Left forelimb (tissue), 1 donor: ENCODE measurements at places on chromosomes 3 and 15.
A peak's percentile ranks its signal among the peaks of the same experiment; 100 is the strongest.

DNA sequence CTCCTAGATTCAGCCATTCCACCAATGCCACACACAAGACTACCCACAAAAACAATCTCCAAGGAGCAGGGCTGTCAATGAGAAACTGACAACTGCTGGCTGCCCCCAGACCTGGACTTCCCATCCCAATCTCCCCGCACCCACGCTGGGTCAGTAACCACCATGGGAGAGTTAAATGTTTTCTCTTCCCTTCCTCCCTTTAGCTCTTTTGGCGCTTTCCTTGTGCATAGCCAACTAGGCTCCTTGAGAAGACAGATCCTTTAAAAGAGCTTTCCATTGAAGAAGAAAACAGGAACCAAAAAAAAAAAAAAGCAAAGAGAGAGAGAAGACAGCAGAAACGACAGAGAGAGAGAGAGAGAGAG, 8.3 kb downstream of the BCL6 start:
- no peak for DNase-seq

- DNase-seq = no peak
These were observed 17.8 kb downstream of the RUBCN start for GRCh38 chr3:197718891-197719290.

- no peak for DNase-seq
These were observed 11.3 kb upstream of the PRKCD start for GRCh38 chr3:53149699-53150098.

GRCh38 chr3:133113927-133114597, 75.9 kb downstream of the TMEM108 start:
- DNase-seq = no peak

DNA sequence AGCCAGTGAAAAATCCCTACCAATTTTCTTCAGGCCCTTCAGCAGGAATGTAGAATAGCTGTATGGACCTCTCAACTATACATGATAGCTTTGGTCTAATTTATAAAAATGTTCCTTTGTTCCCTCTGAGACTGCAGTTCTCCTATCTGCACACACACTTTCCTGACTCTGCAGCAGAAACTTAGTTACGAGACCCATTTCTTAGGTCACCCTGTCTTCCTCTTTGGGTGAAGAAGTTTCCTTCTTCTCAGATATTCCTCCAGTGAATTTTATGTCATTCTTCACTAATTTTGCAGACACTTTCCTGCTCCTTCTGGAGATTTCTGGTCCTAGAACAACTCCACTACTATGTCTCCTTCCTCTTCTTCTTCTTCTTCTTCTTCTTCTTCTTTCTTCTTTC, 42.6 kb downstream of the CD200R1L start:
- no peak for DNase-seq

GRCh38 chr15:30992249-30992864, 929 bp upstream of the MTMR10 start:
- DNase-seq = no peak

GRCh38 chr3:126245811-126246727, 65.7 kb upstream of the ALDH1L1 start:
- DNase-seq = no peak

GRCh38 chr3:56681984-56682461, 1.0 kb downstream of the TASOR start:
- DNase-seq = no peak

GRCh38 chr3:164479406-164479805, 598.9 kb downstream of the SI start:
- DNase-seq = no peak

DNA sequence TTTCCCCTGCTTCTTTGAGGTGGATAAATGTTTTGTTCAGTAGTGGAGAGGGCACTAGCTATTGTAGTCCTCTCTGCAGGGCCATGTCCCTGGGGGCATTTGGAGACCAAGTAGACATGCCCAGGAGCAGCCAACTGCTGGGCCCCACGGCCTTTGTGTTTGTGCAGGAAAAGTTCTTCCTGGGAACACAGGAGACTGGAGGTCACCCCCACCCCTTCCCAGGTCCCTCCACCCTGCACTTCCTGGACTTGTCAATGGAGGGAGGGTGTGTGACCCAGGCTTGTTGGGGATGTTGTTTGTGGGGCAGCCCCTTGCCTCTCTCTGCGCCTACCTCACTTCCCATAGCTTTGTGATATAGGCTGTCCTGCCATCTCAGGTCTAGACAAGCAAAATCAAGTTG, 317.0 kb upstream of the LRRFIP2 start:
- DNase-seq = no peak

DNA sequence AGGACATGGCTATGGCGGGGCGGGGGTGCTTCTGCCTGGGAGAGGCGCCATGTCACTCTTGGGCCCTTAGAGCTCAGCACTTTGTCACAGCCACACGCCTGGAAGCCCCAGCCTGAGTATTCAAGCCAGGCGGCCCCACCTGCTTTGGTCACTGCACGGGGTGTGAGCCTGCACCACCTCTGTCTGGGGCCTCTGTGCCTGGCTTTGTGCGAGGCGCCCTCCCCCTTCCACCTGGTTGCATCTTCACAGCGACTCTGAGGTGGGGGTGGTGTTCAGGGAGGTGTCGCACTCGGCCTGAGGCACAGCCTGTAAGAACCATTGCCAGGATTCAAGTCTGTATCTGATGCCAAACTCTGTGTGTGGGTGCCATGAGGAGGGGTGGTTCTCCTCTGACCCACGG, 24.1 kb downstream of the ACAD9 start:
- no peak for DNase-seq

DNA sequence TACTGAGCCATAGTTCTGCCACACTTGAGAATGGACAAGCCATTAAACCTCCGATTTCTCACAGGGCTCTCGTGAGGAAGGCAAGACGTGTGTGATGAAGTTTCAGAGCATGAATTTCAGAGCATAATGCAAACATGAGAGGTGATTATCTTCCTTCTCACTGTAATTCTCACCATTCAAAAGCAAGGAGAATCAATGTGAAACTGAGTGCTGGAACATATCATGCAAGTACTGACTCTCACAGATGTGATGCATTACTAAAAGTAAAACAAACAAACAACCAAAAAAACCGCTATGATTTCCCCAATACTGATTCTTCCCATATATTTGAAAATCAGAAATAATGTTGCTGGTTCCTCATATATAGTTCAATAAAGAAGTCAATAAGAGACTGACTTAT, 23.7 kb downstream of the P3H2 start:
- DNase-seq = no peak

DNA sequence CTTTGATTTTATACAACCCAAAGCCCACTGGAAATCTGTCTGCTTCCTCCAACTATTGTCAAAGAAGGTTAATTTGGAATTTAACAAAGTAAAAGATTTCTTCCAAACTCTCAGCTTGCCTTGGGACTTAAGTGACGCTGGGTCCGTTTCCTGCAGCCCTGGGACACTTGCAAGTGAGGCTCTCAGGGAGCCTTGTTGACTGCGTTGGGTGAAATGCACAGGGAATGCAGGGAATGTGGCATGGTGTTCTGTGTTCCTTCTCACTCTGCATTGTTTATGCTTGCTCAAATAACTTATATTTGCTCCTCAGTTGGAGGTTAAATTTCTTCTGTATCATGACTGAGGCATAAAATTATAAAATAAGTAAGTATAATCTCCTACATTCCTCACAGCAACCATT, 60.9 kb upstream of the TJP1 start:
- no peak for DNase-seq

DNA sequence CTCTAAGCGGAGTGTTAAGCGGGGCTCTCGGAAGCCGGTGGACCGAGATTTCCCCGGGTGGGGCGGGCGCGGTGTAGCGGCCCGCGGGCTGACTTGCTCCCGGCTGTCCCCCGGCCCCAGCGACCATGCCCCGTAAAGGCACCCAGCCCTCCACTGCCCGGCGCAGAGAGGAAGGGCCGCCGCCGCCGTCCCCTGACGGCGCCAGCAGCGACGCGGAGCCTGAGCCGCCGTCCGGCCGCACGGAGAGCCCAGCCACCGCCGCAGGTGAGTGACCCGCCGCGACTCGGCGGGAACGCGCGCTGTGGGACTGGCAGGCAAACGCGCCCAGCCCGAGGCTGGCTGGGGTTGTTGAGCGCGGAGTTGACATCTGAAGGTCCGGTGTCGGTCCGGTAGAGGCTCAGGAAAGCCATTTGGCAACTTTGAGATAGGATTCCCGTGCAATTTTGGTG, 1.3 kb downstream of the SMC4 start:
- DNase-seq = no peak

DNA sequence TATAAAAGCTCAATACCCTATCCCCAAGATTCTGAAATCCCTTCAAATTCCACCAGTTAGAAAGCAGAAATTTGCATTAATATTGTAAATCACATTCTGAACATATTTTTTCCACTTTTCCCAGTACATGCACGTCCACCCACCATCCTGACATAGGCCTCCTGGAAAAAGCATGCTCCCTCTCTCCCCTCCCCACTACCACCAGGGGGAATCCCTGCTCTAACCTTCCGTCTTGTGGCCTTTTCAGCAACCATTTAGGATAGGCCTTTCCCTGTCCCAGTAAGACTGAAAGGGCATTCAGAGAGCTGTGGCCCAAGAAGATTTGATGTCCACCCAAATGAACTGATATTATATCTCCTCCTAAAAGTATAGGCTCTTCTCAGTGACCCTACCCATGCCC, 182.1 kb downstream of the ARRDC4 start:
- no peak for DNase-seq

DNA sequence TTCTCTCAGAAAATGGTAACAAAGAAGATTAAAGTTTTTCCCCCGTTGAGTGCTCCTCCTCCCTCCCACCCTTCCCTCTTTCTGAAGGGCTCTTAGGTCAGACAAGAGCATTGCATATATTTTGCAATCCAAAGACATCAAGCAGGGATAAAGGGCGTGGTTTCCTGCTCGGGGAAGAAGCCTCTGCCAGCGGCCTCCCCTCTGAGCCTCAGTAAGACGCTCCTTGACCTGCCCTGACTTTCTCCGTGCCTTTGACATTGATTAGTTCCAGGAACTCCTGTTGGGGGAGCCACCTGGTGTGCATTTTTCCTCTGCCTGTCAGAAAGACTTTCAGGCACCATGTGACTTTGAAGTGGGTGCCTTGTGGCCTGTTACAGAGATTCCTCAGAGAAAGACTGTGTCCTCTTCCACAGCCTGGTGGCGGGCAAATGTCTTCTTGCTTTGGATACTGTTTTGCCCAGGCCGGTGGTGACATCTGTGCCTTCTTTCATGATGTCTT, 87.2 kb upstream of the TBL1XR1 start:
- no peak for DNase-seq

DNA sequence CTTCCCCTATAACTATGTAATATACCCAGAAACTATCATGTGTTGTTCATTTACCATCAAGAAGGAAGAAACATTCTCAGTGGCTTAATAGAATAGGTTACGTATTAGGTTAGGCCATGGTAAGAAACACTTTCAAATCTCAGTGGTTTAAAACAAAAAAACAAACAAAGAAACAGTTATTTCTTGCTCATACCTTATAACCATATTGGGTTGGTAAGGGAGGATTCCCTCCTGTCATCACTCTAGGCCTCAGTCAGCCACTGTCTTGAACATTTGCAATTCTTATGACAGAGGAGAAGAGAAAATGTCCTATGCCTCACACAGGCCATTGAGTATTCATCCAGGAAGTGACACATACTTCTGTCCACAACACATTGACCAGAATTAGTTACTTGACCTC, 727.7 kb upstream of the NECTIN3 start:
- DNase-seq = no peak

- no peak for DNase-seq
These were observed 1.3 kb upstream of the CBLB start for GRCh38 chr3:105869861-105870755.

DNA sequence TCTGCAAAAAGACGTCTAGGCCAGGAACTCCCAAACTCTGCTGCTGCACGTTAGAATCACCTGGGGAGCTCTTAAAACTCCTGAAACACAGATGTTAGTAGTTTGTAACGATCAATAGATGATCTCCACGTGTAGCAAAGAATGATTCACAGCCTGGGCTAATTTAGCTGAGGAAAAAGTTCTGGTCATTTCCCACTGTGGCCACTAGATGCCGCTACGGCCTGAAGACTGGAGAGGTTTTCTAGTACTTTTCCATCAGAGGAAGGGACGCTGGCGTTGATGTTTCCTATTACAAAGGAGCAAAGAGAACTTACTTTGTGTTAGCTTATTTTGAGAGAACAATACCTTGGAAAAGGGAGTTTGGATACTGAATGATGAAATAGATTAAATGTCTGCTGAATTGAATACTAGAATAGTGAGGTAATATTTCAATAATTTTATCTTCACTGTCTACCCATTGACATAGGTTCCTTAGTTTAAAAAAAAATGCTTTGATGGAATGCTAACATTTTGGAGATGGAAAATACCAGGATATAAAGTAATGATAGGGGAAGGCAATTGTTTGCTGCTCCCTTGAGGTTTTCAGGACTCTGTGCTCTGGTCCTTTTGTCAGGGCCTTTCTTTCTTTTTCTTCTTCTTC, 159.1 kb downstream of the P3H2 start:
- peak; percentile 80 for DNase-seq

DNA sequence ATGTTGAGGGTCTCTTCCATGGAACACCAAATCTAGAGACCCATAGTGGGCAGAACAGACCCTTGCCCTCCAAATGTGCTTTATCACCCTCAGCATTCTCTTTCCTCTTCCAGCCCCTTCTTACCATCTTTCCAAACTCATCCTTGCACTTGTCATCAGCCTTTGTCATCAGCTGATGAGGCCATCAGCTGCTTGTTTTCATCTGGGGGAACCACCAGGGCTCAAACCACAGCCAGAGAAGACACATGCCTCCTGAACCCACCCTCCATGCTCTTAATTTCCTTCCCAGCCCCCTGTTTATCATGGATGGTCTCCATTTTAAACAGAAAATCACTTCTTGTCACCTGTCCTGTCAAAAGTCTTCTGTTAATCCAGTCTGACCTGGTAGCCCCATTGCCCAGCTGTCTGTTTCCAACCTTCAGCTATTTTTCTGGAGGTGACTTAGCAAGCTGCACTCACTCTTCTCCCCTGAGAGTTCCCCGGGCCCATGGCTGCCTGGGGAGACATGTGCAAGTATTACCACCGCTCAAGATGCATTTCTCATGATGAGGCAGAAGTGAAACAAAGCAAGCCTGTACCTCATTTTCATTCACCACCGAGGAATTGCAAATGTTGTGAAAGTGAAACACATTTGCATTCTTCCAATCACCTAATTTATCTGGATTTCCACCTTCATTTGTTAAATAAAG, 14.7 kb upstream of the SYNM start:
- DNase-seq = no peak

DNA sequence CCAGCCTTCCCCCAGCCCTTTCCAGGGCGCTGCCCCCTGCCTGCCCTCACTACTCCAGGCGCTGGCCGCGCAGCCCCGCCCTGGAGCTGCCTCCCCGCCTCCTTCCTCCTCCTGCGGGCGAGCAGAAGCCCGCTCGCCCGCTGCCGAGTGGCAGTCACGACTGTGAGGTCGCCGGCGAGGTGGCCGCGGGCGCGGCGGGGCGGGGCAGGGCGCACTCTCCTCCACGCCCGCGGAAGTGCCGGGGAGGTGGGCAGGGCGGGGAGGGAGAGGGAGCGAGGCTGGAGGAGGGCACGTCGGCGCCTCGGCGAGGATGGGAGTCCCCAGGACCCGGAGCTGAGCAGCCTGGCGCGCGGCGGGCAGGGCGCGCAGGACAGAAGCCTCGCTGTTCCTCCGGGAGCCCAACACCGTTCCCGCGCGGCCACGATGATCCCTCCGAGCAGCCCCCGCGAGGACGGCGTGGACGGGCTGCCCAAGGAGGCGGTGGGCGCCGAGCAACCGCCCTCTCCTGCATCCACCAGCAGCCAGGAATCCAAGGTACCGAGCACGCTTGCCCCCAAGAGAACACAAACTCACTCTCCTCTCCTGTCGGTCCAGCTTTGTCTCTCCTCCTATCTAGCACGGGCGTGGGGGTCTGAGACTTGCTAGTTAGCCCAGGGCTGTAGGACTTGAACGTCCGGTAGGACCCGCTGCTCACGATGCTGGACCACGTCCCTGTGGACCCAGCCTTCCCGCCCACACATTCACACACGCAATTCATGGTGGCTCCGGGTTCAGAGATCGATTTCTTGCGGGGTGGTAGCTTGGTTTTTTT, at the start of gene STAC:
TSS of gene STAC (plus strand) at position 284 of the 811 bp plus-strand sequence. CDS start at position 424, 140 bp downstream.
- peak; percentile 65 for DNase-seq
